NCI-H2081 (cell line): ENCODE measurements at places on chromosomes 2 and 18.
A peak's percentile ranks its signal among the peaks of the same experiment; 100 is the strongest.

GRCh38 chr2:681312-681711, 4.1 kb upstream of the TMEM18 start:
- DNase-seq: no peak

GRCh38 chr18:28582724-28583123, 405.8 kb upstream of the CDH2 start:
- peak; percentile 41 for DNase-seq

DNA sequence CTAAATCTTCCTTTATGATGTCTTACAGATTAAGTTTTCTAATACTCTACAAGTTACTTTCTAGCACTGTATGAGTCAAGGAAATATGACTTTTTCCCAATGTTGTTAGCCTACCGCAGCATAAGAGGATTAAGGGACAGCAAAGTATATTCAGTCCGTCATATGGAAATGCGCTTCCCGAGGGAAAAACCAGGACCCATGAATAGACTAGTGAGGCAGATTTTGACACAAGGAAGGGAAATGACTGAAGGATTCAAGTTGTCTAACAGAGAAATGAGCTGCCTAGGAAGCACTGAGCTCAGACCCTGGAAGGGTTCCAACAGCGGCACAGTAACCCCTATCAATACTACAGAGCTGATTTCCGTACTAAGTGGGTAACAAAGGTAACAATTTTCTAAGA, 12.0 kb downstream of the SEPTIN10 start:
- no peak for DNase-seq

- DNase-seq: no peak
Observed at GRCh38 chr2:105403783-105404698, 5.2 kb upstream of the FHL2 start.

DNA sequence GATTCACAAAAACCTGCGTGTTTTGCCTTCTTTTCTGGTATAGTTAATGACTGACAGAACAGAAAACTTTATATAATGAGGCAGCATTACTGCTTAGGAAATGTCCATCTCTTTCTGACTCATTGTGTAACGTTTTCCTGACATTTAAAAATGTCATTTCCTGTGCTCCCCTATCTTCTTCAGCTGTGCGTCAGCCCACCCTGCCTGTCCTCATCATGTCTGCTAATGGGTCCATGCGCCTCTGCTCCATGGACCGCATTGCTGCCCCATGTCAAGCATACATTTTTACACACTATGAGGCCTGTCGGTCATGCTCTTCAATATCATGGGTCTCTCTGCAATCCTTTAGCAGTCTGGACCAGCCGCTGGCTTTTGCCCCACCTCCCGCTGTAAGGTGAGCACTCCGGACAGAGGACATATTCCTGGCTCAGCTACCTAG, 234.3 kb downstream of the CDCA7 start:
- no peak for DNase-seq

DNA sequence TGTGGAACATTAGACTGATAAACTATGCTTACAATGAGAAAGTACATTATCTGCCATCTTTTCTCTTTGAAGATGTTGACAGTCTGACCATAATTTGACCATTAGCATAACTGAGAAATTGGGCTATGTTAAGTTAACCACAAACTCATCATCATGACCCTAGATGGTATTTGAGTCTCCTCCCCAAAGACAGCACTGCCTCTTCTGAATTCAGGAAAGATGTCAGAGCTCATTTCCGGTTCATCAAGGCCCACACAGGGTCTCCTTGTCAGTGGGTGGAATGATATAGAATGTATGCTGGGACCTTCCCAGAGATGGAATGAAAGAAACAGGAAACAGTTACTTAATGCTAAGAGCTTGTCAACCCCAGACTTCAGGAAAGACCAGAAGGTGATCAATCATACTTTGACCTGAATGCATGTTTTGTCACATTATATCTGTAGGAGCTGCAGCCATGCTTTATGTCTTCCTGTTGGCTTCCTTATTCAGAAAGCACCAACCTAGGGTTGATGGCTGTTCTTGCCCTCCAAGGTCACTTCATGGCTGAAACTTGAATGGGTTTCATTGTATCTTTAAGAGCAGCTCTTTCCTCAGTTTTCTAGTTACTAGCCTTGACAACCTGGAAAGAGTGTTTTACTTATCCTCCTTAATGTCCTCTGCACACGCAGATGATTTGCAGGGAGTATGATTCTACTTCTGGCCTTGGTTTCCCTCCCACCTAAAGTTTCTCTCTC, 99.1 kb upstream of the NEUROD1 start:
- no peak for DNase-seq

- DNase-seq: no peak
Observed at GRCh38 chr2:220966636-220967035, 605.5 kb downstream of the EPHA4 start.

DNA sequence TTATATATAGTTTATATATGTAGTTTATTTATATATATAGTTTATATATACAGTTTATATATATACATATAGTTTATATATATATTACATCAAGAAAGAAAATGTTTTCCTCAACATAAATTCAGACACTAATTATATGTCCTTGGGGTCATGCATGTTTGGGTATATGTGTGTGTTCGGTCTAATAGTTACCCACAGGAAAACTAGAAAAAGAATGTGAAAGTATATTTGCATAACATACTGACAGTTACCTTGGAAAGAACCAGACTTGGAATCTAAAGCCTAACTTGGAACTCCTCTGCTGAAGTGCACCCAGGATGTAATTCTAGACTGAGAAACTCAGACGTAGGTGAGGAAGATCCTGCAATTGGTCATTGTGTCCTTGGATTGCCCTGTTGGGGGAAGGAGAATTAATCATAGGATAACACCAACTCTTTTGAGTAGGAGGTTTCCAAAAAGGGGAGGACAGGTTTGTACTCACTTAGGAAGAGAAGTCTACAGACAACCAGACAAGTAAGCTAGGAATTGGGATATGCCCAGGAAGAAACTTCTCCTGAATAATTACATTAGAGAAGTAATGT, 8.9 kb upstream of the SLC25A12 start:
- no peak for DNase-seq

- DNase-seq: no peak
Observed at GRCh38 chr2:164681009-164681408, 59.7 kb upstream of the GRB14 start.

- DNase-seq: no peak
Observed at GRCh38 chr2:236294647-236295046, 30.4 kb upstream of the ASB18 start.

GRCh38 chr2:217223222-217223930, 363.5 kb upstream of the TNP1 start:
- DNase-seq: no peak

DNA sequence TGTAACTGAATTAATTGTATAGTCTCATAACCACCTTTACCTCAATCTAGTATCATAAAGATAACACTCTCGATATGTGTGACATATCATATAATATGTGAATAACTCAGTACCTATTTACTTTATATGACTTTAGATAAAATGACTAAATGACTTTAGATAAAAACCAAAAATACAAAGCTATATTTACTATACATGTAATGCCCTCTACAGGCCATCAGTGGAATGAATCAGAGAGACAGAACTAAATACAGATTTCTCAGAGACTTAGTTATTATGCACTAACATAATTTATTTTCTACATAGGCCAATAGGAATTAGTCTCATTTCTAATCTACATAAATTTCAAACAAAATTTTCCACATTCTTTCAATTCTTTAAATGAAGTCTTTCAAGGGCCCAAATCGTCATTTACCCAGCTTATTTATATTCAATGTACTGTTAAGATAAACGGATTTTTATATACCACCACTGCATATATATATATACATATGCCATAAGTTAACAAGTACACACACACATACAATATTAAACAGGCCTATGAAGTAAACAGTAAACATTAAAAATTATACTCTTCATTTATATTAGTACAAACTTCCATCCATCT, 219.9 kb downstream of the EXOC6B start:
- peak; percentile 1 for DNase-seq

- no peak for DNase-seq
Observed at GRCh38 chr2:185645529-185645928, 93.1 kb upstream of the FSIP2 start.

GRCh38 chr18:11320986-11321385, 171.6 kb upstream of the PIEZO2 start:
- no peak for DNase-seq

DNA sequence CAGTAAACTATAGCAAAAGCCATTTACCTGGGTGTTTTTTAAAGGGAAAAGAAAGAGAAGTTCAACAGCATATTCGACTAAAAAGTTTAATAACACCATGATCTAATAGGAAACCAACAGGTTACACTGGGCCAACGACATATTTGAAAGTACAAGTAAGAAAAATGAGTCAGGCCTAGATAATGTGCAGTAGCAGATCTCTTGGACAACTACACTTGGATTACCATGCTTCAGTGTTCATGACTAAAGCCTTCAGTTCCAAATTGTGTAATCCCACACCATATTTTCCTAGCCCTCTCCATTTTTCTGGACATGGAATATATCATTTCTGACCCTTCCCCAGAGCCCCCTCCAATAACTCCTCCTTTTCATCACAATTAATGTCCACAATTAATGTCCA, 39.1 kb upstream of the FIGN start:
- no peak for DNase-seq

DNA sequence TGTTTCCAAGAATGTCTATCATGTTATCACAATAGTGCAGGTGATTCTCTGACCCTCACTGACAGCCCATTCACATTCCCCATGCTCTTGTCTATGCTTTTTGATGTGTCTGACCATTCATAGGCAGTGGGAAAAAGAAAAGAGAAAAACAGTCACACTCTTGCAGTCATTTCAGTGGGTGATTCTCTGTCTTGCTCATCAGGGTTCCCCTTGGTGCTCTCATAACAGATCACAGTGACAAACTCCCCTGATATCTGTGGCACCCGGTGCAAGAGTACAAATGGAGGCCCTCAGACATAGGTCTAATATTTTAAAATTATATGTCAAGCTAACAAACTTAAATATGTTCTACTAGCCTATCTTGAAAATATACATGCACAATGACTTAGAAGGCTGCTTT, 72.7 kb upstream of the PPP1CB start:
- DNase-seq: no peak

DNA sequence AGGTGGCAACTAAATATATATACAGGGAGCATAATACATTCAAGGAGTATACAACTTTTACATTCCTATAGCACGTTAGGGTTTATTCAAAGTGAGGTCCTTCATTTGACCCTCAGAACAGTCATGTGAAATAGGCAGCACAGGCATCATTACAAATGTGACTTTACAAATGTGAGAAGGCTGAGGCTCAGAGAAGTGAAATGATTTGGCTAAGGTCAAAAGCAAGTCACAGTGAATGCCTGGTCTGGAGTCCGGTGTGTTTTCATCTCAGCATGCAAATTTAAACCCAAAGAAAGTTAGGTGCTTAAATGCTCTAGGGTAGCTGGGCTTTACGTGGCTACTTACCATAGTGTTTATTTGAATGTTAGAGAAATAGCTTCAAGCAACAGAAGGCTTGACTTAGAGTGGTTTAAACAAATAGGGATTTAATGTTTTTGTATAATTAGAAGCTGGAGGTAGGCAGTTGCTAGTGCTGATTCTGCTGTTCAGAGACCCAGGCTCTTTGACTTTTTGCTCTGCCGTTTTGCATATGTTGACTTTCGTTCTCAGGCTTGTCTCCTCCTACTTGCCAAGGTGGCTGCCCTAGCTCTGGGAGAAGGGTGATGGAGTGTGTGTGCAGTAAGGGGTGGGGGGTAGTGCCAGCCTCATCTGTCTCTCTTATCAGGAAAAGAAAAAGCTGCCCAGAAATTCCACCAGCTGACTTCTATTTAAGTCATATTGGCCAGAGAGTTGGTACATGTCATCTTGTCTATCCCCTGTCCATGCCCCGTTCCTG, 89.2 kb downstream of the PLCL1 start:
- no peak for DNase-seq

DNA sequence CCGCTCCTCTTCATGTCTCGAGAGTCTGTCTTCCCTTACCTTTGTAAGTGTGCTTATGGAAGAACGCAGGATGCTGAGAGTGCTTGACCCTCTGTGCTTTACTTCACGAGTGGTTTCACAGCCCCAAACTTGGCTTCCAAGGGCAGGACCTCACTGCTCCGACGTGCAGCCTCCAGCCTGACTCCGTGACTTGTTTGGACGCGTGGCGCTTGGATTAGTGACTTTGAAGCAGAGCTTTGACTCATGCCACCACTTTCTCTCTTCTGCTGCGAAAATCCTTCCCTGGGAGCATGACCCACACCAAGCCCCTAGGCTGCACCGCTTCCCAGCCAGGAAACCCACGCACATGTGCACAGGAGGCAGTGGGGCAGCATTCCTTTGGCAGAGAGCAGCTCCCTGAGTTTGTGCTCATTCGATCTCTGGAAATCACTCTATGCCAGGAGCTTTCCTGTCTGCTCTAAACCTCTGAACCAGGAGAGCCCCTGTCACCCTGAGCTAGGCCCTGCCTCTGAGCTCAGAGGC, 207.8 kb upstream of the HS6ST1 start:
- DNase-seq: no peak

DNA sequence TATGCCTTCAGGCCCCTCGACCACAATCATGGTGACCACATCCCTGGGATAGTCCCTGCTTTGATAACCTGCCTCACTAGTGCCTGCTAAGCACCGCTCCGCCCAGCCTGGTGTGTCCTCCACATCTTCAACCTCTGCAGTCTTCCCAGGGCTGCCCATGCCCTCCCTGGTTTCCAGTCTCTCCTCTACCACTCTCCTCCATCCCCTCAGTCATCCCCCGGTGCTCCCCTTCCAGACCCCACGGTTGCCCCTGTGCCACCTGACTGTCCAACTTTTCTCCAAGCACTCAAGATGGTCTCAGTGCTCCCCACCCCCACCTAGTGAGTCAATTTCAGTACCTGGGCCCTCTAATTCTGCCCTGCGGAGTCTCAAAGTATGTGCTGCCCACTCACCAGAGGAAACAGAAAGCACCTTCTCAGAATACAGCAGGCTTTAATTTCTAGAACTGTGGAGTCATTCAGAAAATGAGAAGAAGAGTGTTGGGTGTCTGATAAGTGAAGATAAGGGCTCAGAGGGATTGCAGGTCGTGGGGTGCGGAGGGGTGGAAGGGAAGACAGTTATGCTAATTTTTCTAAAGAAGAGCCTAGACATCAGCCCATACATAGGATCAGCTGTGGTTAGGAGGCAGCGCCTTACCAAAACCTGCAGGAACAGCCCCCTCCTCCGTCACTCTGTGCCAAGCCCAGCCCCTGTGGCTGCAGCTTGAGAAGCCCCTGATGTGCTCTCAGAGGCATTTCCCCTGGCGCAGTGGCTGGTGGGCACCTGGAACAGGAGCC, 53.6 kb upstream of the CAB39 start:
- no peak for DNase-seq

GRCh38 chr2:181189951-181190350, 209.5 kb downstream of the UBE2E3 start:
- DNase-seq: no peak

DNA sequence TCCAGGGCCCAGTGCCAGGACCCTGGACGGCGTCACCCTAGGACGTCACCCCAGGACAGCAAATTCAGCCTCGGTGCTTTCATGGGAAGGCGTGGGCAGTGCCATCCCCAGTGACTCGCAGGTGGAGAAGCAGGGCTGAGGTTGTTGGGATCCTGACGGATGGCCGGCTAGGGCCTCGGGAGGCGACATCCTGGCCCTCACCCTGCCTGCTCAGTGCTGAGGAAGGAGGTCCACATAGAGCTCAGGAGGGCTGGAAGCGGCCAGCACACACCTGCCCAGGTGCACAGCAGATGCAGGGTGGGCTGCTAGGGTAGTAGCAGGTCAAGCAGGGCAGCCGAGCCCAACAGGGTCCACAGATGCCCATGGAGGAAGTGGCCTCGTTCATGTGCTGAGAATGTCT, 482.0 kb upstream of the SALL3 start:
- DNase-seq: no peak
